Osteocyte (in vitro differentiated cells): ENCODE measurements at places on chromosomes 7 and 10. TPM values are rescaled to one million over a fixed set of nuclear protein-coding genes. Genes with fewer than 3 reads are reported as not detected.
A peak's percentile ranks its signal among the peaks of the same experiment; 100 is the strongest.

Gene TMEM236
- 0.08 and 0.11 TPM in 2 replicates for total RNA-seq

Gene ITPRID1
- total RNA-seq: not detected in 2 replicates

Gene PGAM2
- 0.97 TPM in 1 of 2 replicates, not detected in the other for total RNA-seq

Gene CTTNBP2
- total RNA-seq: 2.3 and 2.6 TPM in 2 replicates

Gene PON1
- not detected in 2 replicates for total RNA-seq

Gene ASAH2
- 1.1 and 4.3 TPM in 2 replicates for total RNA-seq

Gene CTBP2
- total RNA-seq: 125 and 127 TPM in 2 replicates

Gene ATP6V0E2
- total RNA-seq: 27.1 and 30.8 TPM in 2 replicates

Gene COL1A2
- total RNA-seq: 7,492 and 7,869 TPM in 2 replicates

Gene SPAG6
- not detected in 2 replicates for total RNA-seq

Gene LLCFC1
- total RNA-seq: not detected in 2 replicates

Gene NEUROG3
- total RNA-seq: not detected in 2 replicates

Gene TEX36
- not detected in 2 replicates for total RNA-seq

Gene CUL1
- 45.6 and 46.8 TPM in 2 replicates for total RNA-seq

Gene ATOH7
- total RNA-seq: not detected in 2 replicates

Gene PDE6C
- total RNA-seq: not detected in 2 replicates

Gene CHAT
- not detected in 2 replicates for total RNA-seq

Gene TMEM178B
- total RNA-seq: 0.70 and 0.99 TPM in 2 replicates

- no peak for DNase-seq
Measured at GRCh38 chr7:155674556-155674955, 30.1 kb downstream of the RBM33 start.

DNA sequence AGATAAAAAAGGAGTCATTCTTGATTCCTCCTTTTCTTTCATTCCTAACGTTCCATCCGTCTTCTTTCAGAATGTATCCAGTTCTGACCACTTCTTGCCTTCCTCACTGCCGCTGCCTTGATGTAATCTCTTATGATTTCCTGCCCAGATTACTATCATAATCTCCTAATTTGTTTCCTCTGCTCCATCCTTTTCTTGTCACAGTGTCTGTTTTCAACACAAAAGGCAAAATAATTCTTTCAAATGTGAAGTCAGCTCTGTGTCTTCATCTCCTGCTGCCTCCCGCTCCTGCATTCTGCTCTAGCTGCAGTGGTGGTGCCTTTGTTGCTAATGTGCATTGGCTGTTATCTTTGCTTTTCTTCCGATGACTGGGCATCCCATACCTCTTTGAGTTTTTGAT, 150.9 kb downstream of the SND1 start:
- DNase-seq: no peak

- DNase-seq: no peak
Measured at GRCh38 chr7:102404005-102404861, 8.1 kb downstream of the PRKRIP1 start.

GRCh38 chr7:140645166-140645900, 4.7 kb upstream of the DENND2A start:
- DNase-seq: no peak

- DNase-seq: no peak
Measured at GRCh38 chr10:87850742-87851205, 12.6 kb downstream of the KLLN start.

- DNase-seq: no peak
Measured at GRCh38 chr7:31371621-31372020, 31.1 kb upstream of the NEUROD6 start.

GRCh38 chr10:133224756-133225372, 5.2 kb upstream of the UTF1 start:
- DNase-seq: no peak

DNA sequence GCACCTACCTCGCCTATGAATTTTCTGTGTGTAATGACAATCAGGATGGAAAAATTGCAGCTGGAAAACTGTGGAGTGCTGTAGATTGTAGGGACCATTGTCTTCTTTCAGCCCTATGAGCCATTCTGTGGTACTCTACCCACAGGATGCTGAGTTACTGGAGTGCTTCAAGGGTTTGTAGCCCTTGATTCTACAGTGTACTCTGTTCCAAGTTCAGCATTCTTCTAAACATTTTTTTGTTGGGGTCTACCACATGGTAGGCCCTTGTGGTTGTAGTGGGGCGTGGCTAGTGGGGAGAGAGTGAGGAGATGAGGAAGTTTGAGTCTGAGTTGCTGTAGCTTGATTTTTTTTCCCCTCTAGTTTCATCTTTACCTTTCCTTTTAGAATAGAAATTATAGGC, 33.5 kb downstream of the REEP3 start:
- DNase-seq: no peak

DNA sequence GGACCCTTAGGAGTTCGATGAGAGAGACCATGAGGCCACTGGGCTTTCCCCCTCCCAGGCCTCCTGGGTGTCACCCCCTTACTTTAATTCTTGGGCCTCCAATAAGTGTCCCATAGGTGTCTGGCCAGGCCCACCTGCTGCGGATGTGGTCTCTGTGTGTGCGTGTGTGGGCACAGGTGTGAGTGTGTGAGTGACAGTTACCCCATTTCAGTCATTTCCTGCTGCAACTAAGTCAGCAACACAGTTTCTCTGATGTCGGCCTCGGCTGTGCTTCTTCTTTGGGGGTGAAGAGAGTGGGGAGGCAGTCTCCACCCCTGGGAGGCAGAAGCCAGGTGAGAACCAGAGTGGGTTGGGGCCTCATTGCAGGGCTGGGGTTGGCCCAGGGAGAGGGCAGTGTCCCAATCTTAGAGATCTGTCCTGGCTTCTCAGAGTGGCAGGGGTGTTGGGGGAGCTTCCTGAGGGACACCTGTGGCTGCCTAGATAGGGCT, 1.5 kb downstream of the PVRIG start:
- no peak for DNase-seq

DNA sequence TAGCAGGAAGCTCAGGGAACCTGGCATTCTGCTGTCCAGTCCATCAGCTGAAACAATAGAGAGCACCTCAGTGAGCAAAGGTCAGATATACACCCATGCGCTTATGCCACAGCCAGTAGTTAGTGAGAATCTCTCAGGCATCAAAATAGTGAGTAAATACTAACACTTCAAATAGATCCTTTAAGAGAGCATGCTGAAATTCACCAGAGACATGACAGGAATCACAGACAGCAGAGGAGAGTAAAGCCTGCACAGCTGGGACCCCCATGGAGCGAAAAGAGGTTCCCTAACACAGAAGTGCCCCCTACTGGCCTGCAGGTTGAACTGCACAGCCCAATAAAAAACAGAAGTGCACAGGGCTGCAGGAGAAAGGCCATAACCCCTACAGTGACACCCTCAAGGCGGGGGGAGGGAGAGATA, 57.6 kb upstream of the ANTXRL start:
- peak; percentile 75 for DNase-seq

GRCh38 chr7:6438427-6438826, 9.3 kb downstream of the DAGLB start:
- no peak for DNase-seq

DNA sequence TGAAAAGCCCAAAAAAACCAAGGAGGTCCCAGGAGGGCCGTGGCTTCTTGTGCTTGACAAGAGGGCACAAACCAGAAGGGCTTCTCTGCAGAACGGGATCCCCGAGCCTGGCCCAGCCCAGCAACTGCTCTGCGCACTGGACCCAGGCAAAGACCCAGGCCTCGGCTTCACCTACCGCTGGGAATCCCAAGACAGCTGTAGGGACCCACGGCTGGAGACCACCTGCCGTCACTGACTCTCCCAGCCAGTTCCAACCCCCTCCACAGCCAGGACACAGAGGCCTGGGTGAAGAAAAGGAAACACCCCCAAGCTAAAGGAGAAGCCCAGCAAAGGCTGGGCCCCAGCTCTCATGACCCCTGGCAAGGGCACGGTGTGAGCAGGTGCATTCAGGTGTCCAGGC, 24.3 kb downstream of the PDGFA start:
- no peak for DNase-seq

DNA sequence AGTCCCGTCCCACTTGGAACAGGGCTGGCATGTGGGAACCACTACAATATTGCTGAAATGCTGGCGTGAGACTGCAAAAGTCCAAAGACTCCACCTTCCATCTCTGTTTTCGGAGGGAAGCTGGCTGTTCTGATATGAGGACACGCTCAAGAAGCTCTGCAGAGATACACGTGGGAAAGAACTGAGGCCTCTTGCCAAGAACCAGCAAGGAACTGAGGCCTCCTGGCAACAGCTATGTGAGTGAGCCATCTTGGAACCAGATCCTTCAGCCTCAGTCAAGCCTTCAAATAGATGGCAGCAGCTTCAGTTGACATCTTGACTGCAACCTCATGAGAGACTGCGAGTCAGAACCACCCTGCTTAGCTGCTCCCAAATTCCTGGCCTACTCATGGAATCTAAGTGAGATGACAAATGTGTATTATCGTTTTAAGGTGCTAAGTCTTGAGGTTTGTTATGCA, 30.8 kb downstream of the SGMS1 start:
- no peak for DNase-seq

- no peak for DNase-seq
Measured at GRCh38 chr7:66521675-66522074, 107.0 kb upstream of the KCTD7 start.

GRCh38 chr7:5177060-5177459, 13.0 kb upstream of the WIPI2 start:
- no peak for DNase-seq

GRCh38 chr7:82745117-82745516, 301.5 kb upstream of the CACNA2D1 start:
- DNase-seq: no peak

GRCh38 chr10:32940321-32941301, 17.4 kb downstream of the ITGB1 start:
- DNase-seq: no peak
